ENCODE measurements at places on chromosomes 11 and 22.

DNA sequence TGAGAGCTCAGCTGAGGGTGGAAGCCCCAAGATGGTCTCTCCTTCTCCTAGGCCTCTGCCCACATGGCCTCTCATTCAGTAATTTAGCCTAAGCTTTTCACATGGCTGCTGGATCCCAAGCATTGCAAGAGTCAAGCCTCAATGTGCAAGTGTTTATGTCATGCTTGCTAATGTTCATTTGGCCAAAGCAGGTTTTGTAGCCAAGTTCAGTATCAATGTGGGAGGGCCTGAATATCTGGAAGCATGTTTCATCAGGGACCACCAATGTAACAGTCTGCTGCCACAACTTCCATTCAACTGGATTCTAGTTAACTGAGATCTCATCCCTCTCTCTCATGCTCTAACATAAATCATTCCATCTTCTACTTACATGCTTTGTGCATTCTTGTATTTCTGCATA is 8.5 kb upstream of the SYTL2 start:
- no peak for DNase-seq

- no peak for DNase-seq
These were observed 50.5 kb downstream of the SNX19 start for GRCh38 chr11:130865774-130866114.

GRCh38 chr11:105245781-105246315 is 106.3 kb upstream of the CARD18 start:
- no peak for DNase-seq

DNA sequence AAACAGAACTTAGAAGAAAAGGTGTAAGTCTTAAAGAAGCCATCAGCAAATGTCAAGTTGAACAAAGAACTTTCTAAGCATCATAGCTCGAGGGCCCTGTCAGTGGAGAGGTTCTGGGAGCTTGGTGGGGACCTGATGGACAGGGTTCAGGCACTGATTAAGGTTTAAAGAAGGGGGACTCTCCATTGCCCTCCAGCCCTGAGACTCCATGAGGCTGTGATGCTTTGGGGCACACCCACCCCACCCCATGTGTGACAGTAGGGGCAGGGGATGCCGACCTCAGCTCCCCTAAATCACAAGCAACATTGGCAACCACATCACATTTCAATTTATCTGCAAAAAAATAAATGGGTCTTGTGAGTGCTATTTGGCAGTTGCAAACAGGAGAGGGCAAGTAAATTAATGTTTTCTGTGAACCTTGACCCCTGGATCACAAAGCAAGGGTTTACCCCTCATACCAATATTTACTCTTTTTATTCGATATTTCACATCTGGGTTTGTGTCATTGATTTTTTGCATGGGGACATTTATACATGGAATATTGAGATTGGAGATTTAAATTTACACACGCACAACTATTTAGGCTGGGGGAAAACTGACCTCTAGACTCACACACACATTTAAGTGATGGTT is 37.1 kb upstream of the ANO1 start:
- DNase-seq, result no peak

DNA sequence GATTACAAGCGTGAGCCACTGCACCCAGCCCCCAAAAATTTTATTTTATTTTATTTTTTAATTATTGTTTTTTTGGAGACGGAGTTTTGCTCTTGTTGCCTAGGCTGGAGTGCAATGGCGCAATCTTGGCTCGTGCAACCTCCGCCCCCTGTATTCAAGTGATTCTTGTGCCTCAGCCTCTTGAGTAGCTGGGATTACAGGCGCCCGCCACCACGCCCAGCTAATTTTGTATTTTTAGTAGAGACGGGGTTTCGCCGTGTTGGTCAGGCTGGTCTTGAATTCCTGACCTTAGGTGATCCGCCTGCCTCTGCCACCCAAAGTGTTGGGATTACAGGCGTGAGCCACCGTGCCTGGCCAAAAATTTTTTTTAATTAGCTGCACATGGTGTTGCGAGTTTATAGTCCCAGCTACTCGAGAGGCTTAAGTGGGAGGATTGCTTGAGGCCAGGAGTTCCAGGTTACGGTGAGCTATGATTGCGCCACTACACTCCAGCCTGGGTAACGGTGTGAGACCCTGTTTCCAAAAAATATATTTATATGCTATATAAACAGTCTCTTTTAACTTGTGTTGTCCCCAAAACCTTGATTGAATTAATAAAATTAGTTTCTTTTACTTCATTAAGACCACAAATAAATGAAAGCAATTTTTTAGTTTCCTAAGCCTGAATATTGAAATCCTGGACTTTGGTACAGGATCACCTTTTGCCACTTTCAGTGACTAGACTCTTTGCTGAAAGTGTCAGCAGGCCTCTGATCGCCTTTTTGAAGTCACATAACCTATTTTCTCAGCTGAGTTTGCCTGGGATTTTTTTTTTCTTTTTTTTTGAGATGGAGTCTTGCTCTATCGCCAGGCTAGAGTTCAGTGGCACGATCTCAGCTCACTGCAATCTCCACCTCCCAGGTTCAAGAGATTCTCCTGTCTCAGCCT is 16.2 kb downstream of the ATG13 start:
- no peak for DNase-seq

- peak; percentile 23 for DNase-seq
These were observed 1.4 kb upstream of the KREMEN1 start for GRCh38 chr22:29071261-29072045.

GRCh38 chr22:24765166-24765565 is 9.4 kb downstream of the PIWIL3 start:
- DNase-seq, result no peak

DNA sequence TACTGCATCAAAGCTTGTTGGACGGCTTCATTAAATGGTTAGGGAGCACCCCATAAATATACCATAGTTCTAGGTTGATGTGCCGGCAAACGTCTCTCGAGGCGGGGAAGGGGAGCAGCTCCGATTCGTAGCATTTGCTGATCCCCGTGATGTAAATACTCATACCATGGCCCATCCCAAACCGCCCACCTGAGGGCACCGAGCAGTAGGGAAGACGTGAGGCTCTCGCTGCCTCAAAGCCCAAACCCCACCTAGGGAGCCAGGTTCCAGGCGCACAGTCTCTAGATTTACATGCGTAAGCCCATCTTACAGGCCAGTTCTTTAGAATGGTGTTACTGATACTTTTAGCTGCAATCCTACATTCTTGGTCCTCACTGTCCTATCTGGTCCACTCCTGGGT is 124.0 kb downstream of the FEZ1 start:
- no peak for DNase-seq

DNA sequence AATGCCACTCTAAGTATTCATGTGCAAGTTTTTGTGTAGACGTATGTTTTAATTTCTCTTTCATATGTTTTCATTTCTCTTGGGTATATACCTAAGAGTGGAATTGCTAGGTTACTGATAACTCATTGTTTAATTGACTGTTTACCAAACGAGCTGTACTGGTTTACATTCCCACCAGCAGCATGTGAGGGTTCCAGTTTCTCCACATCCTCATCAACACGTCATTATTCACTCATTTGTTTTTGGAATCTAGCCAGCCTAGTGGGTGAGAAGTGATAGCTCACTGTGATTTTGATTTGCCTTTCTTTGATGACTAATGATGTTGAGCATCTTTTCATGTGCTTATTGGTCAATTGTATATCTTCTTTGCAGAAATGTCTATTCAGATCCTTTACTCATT is 4.0 kb downstream of the ANKRD13D start:
- DNase-seq, result no peak

DNA sequence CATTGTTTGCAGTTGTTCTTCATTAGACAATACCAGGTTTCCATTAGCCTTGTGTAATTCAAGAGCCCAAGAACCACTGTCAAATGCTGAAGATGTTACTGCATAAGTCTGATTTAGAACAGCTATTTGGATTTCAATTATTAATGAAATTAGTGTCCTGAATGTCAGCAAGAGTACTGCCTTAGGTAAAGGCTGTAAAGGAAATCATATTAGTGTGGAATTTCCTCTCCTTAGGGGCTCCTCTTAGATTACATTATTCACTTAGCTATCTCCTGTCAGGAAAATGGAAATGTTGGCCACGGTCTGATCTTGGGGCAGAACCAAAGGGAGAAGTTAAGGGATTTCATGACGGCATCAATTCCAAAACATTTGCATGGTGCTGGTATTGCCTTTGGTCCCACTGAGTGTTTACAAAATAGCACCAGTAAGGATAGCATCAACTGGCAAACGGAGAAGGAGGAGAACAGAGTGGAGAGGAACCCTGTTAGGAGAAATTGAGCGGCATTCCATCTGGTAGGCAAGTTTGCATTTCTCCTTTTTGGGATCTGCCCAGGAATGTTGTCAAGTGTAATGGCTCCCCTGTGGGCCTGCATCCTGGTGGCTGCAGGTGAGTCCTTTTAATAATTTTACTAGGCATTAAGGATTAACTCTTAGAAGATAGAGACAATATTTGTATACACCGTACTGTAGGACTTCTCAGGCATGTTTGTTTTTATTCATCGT is at the start of gene HTR3B:
HTR3B (plus strand) TSS at position 418 of the 723 bp plus-strand sequence; CDS start at position 556, 138 bp downstream.
- no peak for DNase-seq

DNA sequence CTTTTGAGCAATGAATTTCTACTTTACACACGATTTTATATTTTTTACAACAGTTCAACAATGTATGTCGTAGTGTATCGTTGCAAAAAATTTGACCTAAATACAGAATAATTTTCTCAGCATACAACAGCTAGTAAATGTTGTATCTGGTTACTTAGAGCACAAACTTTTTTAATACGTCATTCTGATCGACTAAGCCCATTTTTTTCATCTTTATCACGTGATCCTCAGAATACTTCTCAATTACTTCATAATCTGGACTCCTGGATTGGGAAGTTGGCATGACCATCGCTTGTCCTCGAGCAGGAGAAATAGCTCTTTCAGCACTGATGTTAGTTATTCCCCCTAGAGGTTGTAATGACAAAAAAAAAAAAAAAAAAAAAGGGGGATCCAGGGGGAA is 16.6 kb downstream of the OR51L1 start:
- DNase-seq, result no peak

DNA sequence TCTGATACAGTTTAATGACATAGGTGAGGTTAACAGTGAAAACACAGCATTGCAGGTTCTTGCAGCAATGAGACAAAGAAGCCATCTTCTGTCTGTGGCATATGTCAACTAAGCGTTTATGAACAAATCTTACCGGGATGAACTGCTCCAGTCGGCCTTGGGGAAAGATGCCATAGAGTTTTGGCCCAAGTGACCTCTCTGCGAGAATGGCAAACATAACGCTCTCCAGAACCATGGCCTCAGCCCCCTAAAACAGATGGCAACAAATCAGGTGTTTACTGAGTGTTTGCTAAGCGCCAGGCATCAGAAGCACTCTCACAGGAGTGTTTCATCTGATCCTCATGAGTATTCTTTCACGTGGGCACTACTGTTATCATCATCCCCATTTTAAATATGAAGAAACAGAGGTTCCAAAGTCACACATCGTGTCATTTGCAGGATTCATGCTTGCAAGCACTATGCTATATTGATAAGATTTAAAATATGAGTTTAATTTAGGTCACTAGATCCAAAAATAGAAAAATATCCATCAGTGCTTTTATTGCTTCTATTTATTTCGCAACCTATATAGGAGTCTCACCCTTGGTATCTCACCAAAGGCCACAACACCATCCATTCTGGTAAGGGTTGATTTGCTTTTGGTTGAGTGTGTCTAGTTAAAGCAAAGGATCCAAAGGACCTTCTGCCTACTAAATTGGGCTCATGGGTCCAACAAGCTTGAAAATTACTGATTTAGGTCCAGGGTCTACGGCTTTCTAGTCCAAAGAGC is 35.9 kb downstream of the TCIRG1 start:
- DNase-seq, result no peak

- DNase-seq, result peak; percentile 66
These were observed 9.6 kb downstream of the SMTNL1 start for GRCh38 chr11:57546869-57547475.

- no peak for DNase-seq
These were observed 21.0 kb upstream of the HTATIP2 start for GRCh38 chr11:20342347-20343141.

- DNase-seq, result no peak
These were observed 571.6 kb downstream of the LUZP2 start for GRCh38 chr11:25068451-25068850.

DNA sequence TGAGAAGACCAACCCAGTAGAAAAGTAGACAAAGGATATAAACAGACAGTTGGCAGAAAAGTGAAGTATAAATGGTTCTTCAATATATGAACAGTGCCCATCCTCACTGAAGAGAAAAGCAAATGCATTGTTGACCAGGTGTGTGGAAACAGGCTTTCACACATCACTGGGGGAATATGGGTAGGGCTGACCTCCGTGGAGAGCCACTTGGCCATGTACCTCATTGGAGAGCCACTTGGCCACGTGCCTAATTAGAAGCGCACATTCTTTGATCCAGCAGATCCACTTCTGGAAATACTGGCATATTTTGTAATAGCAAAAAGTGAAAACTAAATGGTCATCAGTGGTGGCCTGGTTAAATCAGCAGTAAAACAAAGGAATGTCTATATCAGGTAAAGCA is 43.2 kb downstream of the PPP6R3 start:
- no peak for DNase-seq

DNA sequence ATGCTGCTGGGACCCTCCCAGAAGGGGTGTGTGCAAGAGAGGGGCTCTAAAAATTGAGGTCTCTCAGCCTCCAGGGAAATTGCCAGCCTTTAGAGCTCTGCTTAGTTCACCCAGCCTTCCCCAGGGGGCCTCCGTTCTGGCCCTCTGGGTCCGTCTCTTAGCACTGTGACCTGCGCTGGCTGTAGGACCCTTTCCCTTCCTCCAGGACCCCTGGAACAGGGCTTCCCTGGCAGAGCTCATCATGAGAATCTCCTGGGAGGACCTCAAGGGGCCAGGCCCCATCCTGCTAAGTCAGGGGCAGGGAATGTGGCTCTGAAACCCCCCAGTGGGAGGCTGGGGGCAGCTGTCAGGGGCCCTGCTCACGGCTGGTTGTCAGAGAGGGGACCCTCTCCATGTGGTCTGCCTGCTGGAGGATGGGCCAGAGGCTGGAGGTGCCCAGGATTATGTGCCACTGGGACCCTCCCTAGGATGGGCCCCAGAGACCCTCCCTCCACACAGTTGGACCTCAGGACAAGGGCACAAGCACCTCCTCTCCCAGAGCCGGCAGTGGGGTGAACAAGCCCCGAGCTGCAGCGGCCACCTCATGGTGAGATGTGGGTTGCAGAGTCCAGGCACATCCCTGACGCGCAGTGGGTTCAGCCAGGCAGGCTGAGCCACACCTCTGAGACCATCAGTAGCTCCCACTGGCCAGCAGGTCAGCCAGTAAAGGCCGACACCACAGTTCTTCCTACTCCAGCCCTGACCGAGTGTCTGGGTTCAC is 27.1 kb upstream of the GAL start:
- no peak for DNase-seq

GRCh38 chr11:66008468-66009101 is 3.2 kb upstream of the CST6 start:
- DNase-seq, result no peak

All from K562 (cell line).